ENCODE measurements at places on chromosomes 6 and 20.
A peak's percentile ranks its signal among the peaks of the same experiment; 100 is the strongest.

DNA sequence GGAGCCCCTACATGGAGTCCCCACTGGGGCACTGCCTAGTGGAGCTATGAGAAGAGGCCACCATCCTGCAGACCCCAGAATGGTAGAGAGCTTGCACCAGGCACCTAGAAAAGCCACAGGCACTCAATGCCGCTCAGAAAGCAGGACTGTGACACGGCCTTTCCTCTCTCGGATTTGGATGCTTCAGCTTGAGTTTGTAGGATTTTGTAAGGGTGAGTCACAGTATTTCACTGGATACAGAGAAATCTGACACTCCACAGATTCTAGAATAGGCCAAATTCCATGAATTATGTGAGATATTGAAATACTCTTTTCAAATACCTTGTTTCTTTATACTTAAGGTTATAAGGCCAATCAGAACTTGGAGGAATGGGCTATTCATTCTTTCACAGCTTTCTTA, 424.5 kb downstream of the HTR1B start:
- no peak for DNase-seq

GRCh38 chr20:63500902-63501817, 2.3 kb upstream of the EEF1A2 start:
- no peak for DNase-seq

DNA sequence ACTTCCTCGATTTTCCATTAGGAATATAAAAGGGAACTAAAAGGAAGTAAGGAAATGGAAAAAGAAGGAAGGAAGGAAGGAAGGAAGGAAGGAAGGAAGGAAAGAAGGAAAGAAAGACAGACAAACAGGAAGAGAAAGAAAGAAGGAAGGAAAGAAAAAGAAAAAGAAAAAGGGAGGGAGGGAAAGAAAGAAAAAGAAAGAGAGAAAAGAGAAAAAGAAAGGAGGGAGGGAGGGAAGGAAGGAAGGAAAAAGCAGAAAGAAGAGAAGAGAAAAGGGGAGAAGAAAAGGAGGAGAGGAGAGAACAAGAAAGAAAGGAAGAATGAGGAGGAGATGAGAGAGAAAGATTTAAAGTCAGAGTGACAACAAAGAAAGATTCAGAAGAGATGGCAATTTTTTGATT, 724.5 kb downstream of the GRIK2 start:
- no peak for DNase-seq

DNA sequence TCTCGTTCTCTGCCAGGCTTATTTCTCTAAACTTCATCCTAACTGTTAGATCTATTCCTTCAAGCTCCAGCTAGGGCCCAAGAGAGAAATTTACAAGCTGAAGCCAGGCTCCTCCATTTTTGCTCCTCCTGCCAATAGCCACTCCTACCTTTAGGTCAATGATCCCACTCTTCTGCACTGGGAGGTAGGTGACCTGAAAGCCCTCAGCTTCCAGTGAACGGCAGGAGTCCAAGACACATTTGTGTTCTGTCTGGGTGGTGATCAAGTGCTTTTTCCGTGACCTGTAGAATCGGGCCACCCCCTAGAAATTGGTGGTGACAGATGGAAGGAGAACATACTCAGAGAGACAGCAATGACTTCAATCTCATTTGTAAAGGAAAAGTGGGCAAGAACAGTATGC, 8.9 kb downstream of the NFS1 start:
- no peak for DNase-seq

DNA sequence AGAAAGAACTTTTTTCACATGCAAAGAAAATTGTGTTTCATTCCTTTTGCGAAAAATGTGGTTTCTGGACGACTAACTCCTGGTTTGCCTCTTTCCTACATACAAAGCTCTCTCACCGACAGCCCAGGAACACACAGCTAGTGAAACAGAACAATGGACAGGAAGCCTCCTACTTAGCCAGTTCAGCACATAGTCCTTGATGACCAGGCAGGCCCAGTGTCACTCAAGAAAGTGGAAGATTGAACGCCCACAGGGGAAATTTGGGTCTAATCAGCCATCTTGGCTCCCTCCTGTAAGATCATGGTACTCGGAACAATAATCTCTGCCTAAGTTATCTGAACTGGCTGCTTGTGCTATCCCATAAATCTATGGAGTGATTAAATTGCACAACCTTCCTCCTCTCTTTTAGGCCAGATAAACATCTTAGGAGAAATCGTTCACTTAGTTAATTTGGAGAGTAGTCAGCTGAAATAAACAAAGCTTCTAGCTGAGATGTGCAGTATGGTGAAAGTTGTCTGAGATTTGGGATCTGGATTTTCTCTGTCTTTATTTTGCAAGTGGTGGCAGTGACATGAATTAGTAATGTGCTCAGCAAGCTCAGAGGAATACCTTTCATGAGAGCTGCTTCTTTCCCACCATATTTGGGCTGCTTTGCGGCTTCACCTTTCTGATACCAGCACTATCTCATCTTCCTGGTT, 147.0 kb downstream of the MTFR2 start:
- no peak for DNase-seq

GRCh38 chr6:27892649-27893058, 19.5 kb downstream of the OR2B2 start:
- no peak for DNase-seq

DNA sequence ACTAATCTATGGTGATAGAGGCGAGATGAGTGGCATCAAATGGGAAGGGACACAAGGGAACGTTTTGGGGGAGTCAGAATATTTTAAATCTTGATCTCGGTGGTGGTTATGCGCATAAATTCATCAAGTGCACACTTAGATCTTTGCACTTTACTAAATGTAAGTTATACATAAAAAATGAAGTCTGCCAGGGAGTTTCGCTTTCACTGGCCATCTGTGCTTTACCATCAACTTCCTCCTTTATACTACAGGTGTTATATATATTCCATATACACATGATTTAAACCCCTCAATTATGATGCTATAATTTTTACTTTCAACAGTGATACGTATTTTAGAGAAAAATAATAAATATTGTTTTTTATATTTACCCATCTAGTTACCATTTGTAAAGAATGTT, 97.6 kb upstream of the AKIRIN2 start:
- no peak for DNase-seq

GRCh38 chr6:4565301-4566250, 210.6 kb upstream of the CDYL start:
- no peak for DNase-seq

GRCh38 chr6:82995066-82995465, 70.6 kb downstream of the UBE3D start:
- no peak for DNase-seq

GRCh38 chr6:37207903-37208456, 38.0 kb downstream of the PIM1 start:
- peak; percentile 37 for DNase-seq

DNA sequence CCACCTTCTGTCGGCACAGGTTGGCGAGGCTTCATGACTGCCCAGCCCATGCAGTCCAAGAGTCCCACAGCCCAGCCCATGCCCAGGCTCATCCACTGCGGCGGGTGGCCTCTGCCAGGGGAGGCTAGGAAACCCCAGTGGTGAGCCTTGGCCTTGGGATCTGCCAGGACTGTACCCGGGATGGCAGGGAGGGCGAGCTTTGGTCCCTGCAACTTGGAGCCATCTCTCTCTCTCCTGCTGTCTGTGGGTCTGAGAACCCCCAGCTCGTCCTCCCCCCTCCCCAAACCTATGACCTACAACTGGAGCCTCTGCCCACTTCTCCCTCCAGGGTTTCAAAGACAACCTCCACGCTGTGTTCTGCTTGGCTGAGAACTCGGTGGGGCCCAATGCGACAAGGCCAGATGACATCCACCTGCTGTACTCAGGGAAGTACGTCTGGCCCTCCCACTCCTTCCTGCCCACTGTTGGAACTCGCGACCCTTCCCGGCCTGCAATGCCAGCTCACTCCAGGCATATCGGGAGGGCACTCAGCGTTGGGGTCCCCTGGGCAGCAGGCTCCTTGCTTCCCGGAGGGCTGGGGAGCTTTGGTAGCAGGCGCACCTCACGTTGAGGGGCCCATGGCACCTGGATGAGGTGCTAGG, 19.7 kb downstream of the NPEPL1 start:
- DNase-seq: no peak

DNA sequence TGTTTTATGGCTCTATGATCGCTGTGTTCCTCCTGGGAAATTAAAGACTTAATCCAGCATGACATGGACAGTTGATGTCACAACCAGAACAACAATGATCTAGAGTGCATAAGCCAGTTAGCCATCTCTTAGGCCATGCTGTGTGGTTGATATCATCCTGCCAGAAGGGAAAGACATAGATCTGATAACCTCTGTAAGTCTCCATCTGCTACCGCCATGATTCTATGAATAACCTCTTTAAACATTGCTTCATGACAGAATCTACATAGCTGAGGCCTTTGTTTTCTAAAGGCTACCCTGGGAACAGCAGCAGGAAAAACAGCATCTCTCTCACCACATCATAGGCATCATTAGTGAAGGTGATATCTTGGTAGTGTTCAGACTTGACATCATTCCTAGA, 117.6 kb upstream of the PHACTR1 start:
- DNase-seq: no peak

GRCh38 chr20:57425150-57426013, 34.2 kb downstream of the RBM38 start:
- no peak for DNase-seq

DNA sequence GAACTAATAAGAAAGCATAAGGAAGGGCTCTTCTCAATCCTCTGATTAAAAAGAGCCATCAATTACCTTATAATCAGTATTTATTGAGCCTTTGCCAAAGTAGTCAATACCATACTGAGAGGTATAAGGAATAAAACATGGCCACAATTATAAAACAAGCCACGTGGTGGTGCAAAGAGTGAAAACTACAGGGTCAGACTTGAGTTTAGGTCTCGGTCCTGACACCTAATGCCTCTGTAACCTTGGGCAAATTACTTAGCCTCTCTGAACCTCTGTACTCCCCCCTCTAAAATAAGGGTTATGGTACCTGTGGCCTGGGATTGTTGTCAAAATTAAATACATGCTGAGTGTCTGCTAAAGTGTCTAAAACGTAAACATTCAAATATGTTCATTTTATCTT, 11.8 kb downstream of the TRIM10 start:
- no peak for DNase-seq

GRCh38 chr6:108200631-108201030, 34.8 kb downstream of the NR2E1 start:
- peak; percentile 40 for DNase-seq

DNA sequence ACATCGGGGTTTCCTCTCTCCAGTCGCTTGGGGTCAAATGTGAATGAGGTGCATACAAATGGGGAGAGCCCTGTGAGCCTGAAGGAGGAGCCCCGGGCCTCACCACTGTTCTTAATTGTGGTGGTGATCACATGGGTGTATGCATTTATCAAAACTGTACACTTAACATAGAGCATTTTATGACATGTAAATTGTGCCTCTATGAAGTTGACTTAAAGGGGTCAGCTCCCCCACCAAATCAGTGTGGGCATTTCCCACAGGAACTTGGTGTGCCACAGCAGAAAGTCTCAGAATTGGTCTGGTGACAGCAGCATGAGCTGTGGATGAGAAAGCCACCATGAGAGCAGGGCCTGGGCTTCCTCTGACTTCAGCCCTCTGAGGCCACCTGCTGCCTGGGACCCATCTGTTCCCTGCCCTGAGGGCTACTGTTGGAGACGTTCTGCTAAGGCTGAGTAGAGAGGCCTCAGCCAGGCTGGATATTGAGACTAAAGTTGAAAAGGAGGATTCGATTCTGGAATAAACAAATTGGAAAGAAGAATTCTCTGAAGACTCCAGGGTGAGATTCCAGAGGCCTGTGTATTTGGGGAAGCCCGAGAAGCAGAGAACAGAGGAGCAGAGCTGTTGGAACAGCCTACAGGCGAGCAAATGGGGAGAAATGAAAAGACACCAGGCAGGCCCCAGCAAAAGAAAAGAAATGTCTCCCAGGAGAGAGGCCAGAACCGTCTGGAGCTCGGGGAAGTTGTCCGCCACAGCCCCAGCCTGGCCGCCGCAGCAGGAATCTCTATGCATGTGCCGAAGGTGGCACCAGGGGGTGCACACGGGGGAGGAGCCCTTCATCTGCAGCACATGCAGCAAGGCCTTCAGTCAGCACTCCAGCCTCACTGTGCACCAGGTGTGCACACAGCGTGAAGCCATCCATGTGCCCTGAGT, 37.6 kb upstream of the XRN2 start:
- DNase-seq: no peak
